ENCODE measurements at places on chromosomes 13 and 19.

DNA sequence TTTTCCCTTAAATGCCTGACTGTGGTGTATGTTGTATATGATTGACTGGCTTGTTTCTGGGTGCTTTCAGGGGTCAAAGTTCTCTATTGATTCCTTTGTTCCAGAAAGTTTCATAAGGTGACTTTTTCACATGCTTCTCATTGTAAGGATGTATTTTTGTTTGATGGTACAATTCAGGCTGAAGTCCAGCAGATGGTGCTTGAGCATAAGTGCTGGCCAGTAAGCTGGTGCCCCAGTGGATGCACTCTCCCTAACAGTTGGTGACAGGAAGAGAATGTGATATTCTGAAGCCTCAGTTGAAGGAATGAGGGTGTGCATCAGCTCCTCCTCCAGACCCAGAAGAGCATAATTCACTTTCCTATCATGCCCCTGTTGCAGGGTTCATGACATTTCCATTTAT, 1941.6 kb upstream of the PRR20A start:
- DNase-seq = no peak

DNA sequence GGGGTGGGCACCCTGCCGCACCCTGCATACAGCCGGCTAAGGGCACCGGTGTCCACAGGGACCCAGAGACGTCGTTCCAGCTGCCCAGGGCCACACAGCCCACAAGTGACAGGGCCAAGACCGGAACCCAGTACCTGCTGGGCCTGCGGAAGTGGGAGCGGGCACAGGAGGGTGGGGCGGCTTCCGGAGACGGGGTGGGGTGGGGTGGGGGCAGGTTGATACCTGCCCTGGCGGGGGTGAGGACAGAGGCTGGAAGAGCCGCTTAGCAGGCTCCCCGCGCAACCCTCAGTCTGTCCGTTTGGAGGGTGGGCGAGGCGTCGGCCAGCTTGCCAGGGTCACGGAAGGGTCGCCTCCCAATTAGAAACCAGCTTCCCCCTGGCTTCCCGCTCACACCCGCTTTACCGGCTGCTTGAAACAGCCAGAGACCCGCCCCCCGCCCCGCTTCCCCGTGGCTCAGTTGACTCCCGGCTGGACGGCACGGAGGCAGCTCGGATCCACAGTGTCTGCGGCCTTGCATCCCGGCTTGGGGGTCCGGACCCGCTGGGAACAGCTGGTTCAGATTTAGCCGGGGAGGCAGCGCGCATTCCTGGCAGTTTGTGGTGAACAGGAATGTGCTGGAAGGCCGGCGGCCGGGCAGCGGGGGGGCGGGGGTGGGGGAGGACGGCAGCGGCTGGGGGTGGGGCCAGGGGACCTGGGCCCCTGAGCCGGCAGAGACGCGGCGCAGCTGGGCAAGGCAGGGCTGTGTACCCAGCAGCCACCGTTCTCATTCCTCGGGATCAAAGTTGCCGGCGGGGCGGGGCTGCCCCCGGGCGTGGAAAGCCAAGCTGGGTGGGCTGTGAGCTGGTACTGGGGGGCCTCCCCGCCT, 1.9 kb downstream of the CNN2 start:
- peak; percentile 82 for DNase-seq

- no peak for DNase-seq
Measured at GRCh38 chr13:102839462-102839861, 6.4 kb upstream of the ERCC5 start.

DNA sequence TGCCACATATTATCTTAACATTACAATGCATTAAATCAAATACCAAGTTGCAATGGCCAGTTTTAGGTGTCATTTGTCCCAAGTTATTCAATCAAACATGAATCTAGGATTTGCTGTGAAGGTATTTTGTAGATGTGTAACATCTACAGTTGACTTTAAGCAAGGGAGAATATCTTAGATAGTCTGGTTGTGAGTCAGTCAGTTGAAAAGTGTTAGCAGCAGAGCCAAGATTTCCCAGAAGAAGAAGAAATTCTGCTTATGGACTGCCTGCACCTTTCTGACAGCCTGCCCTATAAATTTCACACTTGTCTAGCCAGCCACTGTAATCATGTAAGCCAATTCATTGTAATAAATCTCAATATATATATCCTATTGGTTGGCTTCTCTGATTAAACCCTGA, 41.3 kb upstream of the INTS6 start:
- DNase-seq = no peak

GRCh38 chr19:3047496-3048189, 14.7 kb downstream of the TLE5 start:
- peak; percentile 90 for DNase-seq

- no peak for DNase-seq
Measured at GRCh38 chr13:77521595-77522367, 13.7 kb upstream of the SCEL start.

- DNase-seq = peak; percentile 74
Measured at GRCh38 chr19:39410017-39410830, 2.2 kb upstream of the PLEKHG2 start.

- no peak for DNase-seq
Measured at GRCh38 chr13:49052813-49053212, 77.1 kb downstream of the FNDC3A start.

- DNase-seq = no peak
Measured at GRCh38 chr19:8075158-8076074, 22.9 kb downstream of the CCL25 start.

DNA sequence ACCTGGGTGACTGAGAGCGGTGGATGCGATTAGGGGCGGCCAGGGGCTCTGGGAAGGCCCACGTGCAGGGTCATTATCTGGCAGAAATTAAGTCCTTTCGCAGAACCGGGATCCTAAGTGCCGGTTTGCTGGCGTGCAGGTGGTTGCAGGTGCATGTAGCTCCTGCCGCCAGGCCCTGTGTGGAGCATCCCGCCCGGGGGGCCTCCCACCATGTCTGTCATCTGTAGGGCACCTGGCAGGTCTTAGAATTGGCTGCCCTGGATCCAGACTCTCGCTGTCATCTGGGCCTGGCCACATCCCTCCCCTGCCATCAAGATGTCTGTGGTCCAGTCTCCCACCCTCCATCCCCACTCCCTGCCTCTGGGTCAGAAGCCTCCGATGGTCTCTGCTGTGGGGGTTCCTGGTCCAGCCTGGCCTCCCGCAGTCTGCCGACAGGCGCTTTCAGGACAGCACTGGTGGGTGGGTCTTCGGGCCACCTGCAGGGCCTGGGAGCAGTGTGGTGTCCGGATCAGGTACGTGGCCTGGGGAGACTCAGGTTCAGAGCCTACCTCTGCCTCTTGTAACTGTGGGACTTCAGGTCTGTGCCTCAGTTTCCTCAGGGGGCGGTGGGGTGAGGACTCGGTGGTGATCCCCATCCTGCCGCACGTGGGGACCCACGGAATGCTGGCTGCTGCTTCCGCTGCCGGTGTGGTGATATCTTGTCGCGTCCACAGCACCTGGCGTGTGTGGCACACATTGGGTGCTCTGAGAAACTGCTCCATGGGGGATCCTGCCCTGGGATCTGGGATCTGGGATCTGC, 5.4 kb downstream of the GNA11 start:
- DNase-seq = no peak

GRCh38 chr19:11504502-11505031, 1.1 kb downstream of the ZNF653 start:
- no peak for DNase-seq

DNA sequence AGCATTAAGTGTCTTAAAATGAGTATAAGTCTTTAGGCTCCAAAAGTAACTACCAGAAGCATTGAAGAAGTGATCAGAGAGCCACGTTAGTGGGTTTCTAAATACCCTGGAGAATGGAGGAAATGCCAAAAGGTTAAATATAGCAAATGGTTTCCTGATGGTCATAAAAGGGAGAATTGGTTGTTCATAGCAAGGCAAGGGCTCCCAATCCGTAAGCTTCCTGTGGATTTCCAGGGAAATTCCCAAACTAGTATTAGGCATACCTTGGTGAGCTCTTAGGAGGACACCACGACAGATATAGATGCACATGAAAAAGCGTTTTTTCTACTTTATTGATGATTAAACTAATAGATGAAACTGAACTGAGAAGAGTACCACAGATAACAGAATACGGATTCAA, 410.9 kb downstream of the FOXO1 start:
- no peak for DNase-seq

DNA sequence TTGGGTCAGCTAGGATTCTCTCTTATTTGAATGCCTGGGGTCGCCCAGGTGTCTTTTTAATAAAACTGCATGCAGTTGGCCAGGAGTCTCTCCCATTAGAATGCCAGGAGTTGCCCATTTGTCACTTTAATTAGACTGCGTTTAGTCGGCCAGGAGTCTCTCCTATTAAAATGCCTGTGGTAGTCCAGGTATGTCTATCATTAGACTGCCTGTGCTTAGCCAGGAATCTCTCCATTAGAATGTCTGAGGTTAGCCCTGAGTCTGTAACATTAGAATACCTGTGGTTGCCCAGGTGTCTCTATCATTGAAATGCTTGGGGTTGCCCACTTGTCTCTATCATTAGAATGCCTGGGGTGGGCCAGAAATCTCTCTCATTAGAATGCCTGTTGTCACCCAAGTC, 1470.9 kb downstream of the UQCRFS1 start:
- no peak for DNase-seq

DNA sequence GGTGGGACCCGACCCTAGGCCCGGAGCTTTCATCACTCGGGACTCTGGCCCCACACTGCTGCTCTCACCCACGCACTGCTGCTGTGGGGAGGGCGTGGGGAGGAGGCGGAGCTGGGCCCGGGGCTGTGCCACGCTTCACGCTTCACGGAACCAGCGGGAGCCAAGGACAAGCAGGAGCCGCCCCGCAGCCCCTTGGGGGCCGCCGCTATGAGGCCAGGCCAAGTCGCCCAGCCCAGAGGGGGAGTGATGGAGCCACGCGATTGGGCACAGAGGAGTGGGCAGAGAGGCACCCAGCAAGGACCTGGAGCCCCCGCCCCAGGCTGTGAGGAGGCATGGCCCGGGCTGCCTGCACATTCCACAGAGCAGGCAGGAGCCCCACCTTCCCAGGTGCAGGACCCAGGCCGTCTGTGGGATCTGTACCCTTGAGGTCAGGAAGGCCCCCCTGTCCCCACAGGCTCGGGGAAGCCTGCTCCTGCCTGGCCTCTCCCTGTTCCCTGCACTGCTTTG, 10.2 kb upstream of the SUPT20H start:
- DNase-seq = no peak

- DNase-seq = no peak
Measured at GRCh38 chr13:50299546-50300249, 284.5 kb downstream of the KCNRG start.

- DNase-seq = no peak
Measured at GRCh38 chr13:73599232-73600128, 534.7 kb downstream of the KLF12 start.

DNA sequence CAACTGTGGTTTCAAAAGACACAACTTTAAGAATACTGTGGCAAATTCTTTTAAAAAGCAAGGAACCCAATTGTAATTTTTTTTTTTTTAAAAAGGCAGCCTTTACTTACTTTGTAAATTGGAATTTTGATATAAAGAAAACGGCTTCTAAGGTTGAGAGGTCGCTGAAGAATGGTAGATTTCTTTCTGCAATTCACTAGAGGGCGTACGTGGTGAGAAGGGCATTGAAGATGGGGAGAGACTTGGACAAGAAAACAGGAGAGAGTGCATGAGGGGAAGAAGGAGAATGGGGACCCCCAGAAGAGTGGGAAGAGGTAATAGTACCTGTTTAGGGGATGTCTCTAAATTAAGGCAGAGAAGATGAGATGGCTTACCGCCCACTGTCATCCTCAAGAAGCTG, 33.5 kb upstream of the PABPC3 start:
- DNase-seq = no peak

GRCh38 chr19:57803594-57804325, 11.0 kb downstream of the ZNF552 start:
- peak; percentile 12 for DNase-seq

- DNase-seq = no peak
Measured at GRCh38 chr19:18896421-18896841, 473 bp upstream of the CERS1 start.

DNA sequence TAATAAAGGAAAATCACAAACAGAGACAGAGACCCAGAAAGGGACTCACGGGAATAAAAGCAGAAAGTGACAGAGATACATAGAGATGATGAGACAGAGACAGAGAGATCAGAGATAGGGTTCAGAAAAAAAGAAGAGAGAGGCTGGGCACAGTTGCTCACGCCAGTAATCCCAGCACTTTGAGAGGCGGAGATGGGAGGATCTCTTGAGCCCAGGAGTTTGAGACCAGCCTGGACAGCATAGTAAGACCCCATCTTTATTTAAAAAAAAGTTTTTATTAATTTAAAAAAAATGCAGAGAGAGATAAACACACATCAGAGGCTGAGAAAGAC, 19.4 kb upstream of the FOSB start:
- no peak for DNase-seq

- DNase-seq = no peak
Measured at GRCh38 chr13:22618002-22618401, 562.8 kb upstream of the SGCG start.

- DNase-seq = peak; percentile 10
Measured at GRCh38 chr13:19618977-19619376, 14.5 kb upstream of the MPHOSPH8 start.

DNA sequence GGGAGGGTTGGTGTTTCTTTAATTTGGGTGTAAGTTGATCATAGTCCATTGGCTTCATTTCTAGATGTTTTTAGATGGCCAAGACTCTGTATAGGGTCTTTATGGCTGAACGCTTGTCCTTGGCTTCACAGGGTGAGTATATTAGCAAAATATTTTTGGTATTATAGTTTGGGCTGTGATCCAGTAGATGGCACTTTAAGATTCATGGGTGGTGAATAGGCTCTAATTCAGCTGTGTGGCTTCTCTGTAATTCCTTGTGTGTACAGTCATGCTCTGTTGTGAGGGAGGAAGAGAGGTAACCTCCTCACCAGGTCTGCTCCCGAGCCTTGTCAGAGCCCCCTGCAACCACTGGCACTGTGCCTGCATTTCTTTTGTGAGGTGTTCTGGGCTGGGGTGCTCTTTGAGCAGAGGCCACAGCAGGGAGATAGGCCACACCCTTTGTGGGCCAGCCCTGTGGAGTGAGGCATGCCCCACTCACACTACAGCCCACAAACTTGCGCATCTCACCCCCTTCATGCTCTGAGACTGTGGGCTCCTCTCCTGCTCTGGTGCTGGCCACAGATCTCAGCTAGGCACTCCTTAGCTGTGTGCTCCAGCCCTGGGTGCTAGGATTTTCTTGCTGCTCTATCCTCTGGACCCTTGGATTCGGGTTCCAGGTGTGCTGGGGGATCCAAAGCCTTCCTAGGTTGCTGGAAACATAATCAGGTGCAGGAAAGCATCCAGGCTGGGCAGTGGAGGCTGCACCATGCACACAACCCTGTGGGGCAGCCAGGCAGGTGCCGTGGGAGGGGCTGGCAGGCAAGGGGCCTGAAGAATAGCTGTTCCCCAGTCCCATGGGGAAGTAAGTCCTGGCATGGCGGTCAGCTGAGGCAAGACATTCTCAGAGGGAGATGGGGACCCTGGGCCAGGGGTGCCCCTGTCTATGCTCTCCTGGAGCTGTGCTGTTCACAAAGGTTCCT, 193.9 kb downstream of the GPC5 start:
- no peak for DNase-seq

Data from CD4-positive, alpha-beta T cell treated with Interleukin-6 for 4 hours (primary cell).